ENCODE measurements at places on chromosomes 5 and 9.

GRCh38 chr5:94461131-94461530, 157.3 kb downstream of the KIAA0825 start:
- no peak for DNase-seq

- DNase-seq, result no peak
Measured at GRCh38 chr5:81234801-81235200, 1.7 kb downstream of the CKMT2 start.

DNA sequence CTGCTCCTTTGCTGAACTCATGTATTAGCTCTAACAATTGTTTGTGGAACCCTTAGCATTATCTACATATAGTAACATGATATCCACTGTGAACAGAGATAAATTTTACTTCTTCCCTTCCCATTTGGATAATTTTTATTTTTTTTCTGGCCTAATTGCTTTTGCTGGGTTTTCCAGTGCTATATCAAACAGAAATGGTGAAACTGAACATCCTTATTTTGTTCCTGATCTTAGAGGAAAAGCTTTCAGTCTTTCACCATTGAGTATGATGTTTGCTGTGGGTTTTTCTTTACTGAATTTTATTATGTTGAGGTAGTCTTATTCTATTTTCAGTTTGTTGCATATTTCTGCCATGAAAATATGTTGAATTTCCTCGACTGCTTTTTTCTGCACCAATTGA, 44.8 kb upstream of the STARD4 start:
- DNase-seq, result no peak

GRCh38 chr9:127253446-127253845, 11.1 kb upstream of the GARNL3 start:
- no peak for DNase-seq

GRCh38 chr5:166430491-166431319, 1860.7 kb upstream of the WWC1 start:
- DNase-seq, result no peak

DNA sequence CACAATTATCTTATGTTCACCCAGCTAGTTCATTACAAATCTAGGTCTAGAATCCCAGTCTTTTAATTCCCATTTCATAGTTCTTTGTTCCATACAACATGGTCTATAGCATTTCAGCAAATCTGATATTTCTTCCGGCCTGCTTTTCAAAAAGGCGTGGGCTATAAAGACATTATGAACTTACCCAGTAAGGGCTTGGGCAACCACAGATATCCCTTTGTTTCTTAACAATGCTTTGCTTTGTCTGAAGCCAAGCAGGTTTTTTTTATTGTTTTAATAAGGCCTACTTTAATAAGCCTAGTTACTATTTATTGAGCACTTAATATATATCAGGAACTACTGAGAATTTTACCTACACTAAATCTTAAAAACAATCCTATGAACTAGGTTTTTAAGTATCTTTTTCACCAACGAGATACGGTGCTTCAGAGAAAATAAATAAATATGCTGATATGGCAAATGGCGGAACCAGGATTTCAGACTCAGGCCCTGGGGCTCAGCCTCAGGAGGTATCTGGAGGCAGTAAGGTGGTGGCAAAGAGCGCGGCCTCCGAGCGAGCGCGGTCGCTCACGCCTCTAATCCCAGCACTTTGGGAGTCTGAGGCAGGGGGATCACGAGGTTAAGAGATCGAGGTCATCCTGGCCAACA, 29.7 kb downstream of the PCA3 start:
- no peak for DNase-seq

GRCh38 chr5:138875946-138876345, 811 bp upstream of the LRRTM2 start:
- no peak for DNase-seq

GRCh38 chr5:61301341-61302199, 30.5 kb upstream of the ZSWIM6 start:
- no peak for DNase-seq

GRCh38 chr5:150774145-150774544, 4.4 kb upstream of the SMIM3 start:
- DNase-seq, result no peak

DNA sequence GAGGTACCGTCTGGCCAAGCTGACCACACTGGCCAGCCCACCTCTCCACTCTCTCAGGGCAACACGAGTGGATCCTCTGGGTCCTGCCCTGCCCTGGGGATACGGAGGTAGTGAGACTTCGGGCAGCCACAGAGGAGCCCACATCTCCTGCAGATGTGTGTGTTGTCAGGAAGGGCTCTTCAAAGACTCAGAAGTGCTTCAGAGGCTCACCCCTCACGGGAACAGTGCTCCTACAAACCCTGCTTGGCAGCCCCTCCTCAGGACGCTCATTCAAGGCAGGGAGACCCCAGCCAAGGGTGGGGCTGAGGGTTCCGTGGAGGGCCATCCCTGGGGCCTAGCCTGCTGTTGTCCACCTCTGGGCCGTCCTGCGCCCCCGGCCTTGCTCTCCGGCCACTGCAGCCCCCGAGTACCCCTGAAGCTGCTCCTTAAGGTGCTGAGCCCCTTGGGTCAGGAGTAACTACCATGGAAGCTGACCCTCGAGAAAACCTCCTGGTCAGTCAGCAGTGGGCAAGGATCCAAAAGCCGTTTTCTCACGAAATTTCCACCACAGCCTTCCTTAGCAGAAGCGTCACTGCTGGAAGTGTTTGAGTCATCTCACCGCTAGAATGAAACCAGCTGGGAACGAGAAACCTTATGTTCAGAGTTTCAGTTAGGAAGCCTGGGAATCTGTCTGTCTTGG, 23.2 kb upstream of the LRRC14B start:
- no peak for DNase-seq

- no peak for DNase-seq
Measured at GRCh38 chr9:89468281-89468960, 29.5 kb downstream of the SEMA4D start.

DNA sequence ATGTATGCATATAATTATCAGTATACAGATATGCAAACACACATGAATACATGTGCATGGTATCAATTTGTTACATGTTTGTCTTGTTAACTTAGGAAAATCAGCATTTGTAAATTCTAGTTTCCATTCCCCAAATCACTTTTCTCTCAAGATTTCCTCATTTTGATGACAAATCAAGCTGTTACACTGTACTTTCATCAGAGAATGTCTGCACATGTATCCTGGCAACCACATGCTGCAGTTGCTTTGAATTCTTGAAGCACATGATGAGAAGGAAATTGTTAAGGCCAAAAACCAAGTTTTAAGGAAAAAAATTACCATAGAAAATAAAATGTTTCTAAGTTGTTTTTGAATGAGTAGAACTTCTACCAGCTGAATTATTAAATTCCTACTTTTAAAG, 1834.5 kb downstream of the EFNA5 start:
- DNase-seq, result no peak

- no peak for DNase-seq
Measured at GRCh38 chr5:2739360-2740050, 12.0 kb downstream of the IRX2 start.

DNA sequence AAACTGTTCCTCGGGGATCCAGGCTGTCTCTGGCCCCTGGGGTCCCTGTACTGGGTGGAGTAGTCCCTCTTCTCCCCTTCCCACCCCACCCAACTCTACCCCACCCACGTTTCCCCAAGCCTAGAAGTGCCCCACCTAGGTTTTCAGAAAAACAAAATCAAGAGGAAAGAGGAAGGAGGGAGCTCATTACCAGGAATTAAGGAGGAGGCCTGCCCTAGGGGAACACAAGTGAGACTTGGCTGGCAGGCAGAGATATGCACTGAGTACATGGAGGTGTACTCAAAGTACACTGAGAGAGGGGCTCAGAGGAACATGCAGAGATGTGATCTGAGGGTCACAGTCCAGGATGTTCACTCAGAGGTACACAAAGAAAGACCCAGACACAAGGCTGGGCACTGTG, 10.2 kb downstream of the AQP3 start:
- DNase-seq, result no peak

GRCh38 chr5:8068078-8068477, 199.1 kb downstream of the MTRR start:
- DNase-seq, result no peak

- no peak for DNase-seq
Measured at GRCh38 chr5:54302267-54302687, 8.1 kb downstream of the ARL15 start.

DNA sequence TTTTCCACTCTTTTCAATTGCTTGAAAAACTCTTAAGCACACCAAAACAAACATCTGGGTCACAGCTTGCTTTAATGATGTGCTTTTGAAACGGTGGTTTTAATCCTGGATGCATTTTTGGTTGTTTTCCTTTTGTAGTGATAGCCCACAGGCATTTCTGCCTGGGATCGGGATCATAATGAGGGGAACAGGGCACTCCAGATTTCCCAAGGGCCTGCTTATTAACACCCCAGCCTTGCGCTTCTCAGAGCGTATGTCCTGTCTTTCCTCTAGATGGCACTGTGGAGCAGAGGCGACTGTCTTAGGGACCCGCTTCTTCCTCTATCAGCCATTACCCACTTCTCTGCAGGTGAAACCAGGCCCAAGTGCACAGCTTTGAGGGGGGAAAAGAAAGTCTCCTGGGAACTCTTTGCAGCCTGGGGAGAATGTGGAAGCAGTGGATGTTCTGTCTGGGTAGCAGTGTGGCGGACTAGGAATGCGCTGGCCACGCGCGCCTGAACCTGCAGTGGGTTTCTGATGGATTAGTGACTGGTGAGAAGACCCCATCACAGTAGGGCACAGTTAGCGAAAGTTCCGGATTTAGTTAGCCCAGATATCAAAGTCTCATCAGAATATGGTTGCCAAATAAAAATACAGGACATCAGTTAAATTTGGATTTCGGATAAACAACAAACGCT, 190.1 kb downstream of the GNA14 start:
- DNase-seq, result no peak

GRCh38 chr9:7173139-7173538, 415.4 kb downstream of the KDM4C start:
- DNase-seq, result no peak

- no peak for DNase-seq
Measured at GRCh38 chr9:93576258-93577077, at the start of gene PHF2. PHF2 (plus strand) TSS chr9:93576584; CDS start chr9:93576774, 190 bp downstream.

- no peak for DNase-seq
Measured at GRCh38 chr9:89048616-89049015, 57.3 kb downstream of the S1PR3 start.

DNA sequence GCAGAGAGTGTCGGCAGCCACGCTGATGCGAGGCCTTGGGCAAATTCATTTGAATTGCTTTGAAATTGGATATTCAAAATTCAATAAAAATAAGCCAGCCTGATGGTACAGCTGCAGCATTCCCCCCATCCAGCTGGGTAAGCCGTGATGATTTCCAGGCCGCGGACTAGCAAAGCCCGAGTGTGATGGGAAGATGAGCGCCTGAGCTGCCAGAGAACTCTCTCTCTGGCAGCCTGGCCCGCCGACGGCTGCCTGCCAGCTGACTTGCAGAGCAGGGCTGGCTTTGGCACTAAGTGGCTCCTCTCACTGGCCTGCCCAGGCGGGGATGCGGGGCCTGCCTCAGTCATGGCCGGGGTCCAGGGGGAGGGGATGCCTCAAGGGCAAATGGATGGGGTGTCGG, 268.3 kb upstream of the WWC1 start:
- DNase-seq, result no peak

DNA sequence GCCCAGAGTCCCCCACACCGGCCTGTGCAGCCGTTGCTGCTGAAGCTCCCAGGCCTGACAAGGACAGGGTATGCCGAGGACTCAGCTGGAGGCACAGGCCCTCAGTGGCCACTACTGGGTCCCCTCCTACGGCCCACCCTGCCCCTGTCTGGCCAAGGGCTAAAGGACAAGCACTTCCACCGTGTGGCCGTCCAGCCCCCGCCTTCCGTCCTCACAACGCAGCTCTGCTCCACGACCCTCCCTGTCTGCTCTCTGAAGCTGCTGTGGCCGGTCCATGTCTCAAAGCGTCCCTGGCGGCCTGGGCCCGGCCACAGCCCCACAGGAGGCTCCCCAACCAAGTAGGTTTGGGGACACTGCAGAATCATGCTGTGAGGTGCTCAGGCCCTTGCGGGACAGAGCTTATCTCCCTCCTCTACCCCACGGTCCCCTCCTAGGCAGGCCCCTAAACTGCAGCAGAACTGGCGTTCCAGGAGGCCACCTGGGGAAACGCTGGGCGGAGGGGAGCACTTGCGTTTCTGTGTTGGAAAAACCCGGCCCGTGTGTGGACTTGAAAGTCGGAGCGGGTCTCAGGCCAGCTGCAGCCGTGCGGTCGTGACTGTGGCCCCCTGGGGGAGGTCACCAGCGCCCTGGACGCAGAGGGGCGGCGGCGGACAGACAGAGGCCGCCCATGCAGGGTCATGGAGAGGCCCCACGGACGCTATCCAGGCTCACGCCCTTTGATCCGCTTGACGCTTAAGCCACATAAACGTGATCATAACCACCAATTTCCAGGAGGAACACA, 45.6 kb downstream of the NKD2 start:
- DNase-seq, result no peak

DNA sequence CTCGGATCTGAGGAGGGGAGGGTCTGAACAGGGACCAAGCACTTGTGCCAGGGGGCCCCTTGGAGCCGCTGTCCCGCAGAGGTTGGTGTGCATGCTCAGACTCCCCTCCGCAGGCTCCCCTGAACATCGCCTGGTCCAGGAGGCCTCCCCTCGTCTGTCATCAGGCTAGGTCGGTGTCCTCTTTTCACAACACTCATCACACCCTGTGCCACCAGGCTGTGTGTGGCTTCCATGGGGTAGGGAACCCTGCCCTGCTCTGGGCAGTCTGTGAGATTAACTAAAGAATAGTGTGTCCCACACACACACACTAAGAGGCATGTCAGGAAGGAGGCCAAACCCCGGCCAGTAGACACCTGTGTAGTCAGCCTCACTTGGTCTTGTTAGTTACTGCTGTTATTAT, 119.3 kb downstream of the C5orf15 start:
- DNase-seq, result no peak

- no peak for DNase-seq
Measured at GRCh38 chr5:6455571-6456200, 7.0 kb downstream of the UBE2QL1 start.

DNA sequence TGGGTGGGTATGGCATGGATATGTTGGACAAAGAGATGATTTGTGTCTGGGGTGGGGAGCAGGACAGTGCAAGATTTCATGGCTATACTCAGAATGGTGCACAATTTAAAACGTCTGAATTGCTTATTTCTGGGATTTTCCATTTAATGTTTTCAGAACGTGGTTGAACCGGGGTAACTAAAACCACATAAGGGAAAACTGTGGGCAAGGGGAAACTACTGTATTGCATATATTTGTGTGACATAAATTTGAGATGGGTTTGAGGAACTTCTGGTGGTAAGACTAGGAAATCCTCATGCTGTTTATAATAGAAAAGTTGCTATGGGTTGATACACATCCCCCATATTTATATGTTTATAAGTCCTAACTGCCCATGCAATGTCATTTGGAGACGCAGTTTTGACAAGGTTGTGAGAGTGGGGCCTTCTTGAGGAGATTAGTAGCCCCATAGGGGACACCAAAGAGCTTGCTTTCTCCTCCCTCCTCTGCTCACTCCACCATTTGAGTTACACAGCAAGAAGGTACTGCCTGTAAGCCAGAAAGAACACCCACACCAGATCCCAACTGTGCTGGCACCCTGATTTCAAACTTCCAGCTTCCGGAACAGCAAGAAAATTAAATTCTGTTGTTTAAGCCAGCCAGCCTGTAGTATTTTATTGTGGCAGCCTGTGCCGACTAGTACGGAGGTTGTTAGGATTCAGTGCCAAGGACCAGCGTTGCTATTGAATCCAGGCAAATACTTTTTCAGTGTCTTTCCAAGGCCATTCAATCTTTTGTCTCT, 2118.9 kb downstream of the MAT2B start:
- no peak for DNase-seq

- no peak for DNase-seq
Measured at GRCh38 chr5:2569176-2569575, 182.3 kb downstream of the IRX2 start.
